Fibroblast of skin of abdomen (primary cell): ENCODE measurements at places on chromosomes 1 and 21.
A peak's percentile ranks its signal among the peaks of the same experiment; 100 is the strongest.

- no peak for DNase-seq
Measured at GRCh38 chr1:212286556-212287131, 1.4 kb downstream of the PPP2R5A start.

- DNase-seq = peak; percentile 47
Measured at GRCh38 chr1:2548068-2548589, 8.0 kb upstream of the TNFRSF14 start.

GRCh38 chr1:186014370-186015037, 280.3 kb downstream of the HMCN1 start:
- peak; percentile 76 for DNase-seq

DNA sequence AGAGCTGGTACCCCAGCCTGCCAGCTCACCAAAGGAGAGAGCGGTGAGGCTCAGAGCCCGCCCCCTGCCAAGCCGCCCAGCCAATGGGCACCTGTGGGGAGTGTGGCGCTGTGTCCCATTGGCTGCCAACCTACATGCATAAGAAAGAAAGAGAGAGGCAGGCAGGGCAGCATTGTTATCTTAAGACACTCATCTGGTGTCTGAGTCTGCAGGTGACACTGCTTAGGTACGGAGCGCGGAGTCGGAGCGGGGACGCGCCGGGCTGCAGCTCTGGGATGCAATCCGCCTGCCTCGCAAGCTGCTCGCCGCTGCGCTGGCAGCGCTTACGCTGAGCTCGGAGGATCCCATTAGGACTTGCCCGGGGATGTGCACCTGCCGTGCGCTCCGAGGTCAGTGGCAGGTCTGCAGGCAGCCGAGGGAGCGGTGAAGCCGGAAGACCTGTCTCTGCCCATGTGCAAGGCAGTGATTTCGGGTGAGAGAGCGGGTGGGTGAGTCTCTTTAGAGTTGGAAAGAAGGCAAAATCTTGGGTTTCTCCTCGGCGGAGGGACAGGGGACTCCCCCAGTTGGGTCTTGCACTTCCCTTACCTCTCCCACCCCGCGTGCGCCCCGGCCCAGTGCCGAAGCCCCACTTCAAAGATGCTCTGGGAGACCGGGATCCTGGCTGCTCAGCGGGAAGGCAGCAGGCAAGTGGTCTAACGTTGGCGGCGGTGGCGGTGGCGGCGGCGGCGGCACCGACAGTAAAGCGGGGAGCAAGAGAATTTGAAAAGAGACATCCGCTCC, at the start of gene BRINP2:
BRINP2 (plus strand) TSS at position 203 of the 780 bp plus-strand sequence. CDS start 58,919 bp downstream, outside the sequence.
- peak; percentile 25 for DNase-seq

- peak; percentile 88 for DNase-seq
Measured at GRCh38 chr1:41608211-41608610, 123.7 kb upstream of the EDN2 start.

DNA sequence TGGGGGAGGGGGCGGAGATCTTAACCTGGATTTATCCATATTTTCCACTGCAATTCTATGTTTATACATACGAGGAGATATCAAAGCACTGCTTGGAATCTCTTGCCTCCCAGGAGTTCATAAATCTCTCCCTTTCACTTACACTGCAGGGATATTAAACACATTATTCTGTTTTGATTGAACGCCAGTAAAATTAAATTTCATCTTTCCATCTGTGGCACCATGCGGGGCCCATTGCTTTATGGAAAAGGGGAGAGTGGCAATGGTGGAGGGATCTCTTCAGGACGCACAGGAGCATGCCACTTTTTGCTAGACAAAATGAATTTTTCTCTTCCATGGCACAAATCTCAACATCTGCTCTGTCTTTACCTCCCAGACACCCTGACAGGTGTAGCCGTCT, 648.0 kb upstream of the PLXNA2 start:
- no peak for DNase-seq

DNA sequence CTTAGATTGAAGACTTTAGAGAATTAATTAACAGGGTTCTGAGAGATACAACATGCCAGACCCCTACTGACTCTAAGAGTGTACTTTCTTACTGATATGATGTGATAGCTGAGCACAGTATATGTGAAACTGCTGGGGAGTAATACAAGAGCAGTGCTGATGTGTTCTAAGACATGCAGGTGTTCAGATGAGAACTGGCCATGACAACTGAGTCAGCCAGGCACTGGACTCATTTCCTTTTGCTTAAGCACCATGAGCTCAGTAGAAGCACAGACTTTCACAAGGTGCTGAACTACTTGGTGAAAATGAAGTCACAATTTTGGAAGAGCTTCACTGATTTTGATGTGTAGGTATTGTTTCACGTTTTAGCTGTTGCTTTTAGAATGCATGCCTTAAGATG, 15.9 kb upstream of the POGZ start:
- no peak for DNase-seq

- DNase-seq = no peak
Measured at GRCh38 chr1:95229037-95229436, 5.0 kb upstream of the RWDD3 start.

DNA sequence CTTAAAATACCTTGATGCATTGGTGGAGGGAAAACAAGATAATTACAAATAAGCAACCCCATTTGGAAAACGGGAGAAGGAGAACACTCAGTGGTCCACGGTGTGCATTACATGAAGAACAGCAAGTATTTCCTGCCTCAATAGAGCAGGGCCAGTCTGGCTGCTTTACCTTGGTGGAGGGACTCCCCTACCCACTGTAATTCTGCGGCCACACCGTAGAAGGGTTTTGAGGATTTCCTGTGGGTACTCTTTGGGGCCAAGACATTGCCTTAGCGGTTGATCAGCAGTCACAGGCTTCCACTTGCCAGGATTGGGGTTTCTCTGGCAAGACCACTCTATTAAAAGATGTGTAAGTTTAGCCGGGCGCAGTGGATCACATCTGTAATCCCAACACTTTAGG, 16.3 kb upstream of the TMEM54 start:
- DNase-seq = no peak
